ENCODE measurements at places on chromosomes 16 and 17.

DNA sequence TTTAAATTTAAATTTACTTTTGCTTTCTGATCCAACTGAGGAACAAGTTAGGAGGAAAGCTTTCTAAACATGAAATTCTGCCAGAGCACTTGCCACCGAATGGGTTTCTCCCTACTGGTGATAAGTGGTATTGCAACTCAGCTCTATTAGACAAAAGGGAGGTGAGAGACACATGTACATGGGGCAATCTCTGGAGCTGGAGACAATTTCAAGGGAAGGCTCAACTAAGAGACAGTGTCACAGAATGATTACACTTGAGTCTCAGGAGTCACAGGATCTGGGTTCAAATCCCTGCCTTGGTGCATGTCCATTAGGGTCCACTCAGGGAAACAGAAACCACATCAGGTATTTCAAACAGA lies 37.4 kb downstream of the SOCS1 start:
- DNase-seq, result no peak

DNA sequence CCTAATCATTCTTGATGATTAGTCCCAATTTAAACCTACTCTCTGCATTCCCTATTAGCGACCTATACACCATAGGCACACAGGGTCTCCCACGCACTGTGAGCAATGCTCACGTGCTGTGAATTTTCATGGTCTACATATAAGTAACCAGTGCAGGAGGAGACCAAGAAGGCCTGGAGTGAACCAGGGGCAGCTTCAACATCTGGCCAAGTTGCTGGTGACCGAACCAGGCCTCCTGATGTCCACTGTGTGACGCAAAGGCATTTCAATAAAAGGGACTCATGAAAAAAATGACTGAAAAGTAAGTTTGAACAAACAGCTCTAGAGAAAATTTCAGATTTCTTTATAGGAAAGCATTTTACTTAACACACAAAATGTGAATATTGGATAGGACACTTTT lies 107.0 kb downstream of the ZFHX3 start:
- no peak for DNase-seq

- no peak for DNase-seq
Observed at GRCh38 chr17:80724775-80725266, 180.2 kb downstream of the RPTOR start.

GRCh38 chr17:68399638-68400403 lies 57.5 kb downstream of the WIPI1 start:
- DNase-seq, result no peak

DNA sequence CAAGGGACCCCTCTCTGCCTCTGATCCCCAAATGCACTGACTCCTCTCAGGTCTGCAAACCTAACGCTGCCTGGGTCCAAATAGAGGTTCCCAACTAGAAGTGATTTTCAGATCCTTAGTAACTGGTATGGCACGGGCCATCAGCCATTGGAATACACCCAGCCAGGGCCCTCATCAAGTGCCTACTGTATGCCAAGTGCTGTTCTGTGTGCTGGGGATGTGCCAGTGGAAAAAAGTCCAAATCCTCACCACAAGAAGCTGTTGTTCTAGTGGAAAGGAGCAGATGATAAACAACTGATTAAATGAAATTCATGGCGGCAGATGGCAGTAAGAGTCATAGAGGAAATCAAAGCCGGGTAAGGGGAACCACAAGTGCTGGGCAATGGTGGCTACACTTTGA lies 57.2 kb upstream of the MED9 start:
- DNase-seq, result no peak
